ENCODE measurements at places on chromosomes 1 and 21. TPM values are rescaled to one million over a fixed set of nuclear protein-coding genes. Genes with fewer than 3 reads are reported as not detected.

- no peaks in the 10 kb centered on the region for H3K27me3 ChIP-seq
- H3K36me3 ChIP-seq: no peaks in the 10 kb centered on the region
- no peak for DNase-seq
- peak overlapping the region; percentile 89 for H3K27ac ChIP-seq
- H3K4me1 ChIP-seq: no peaks in the 10 kb centered on the region
These were observed 6.3 kb downstream of the CDKN2C start for GRCh38 chr1:50976111-50976889.

GRCh38 chr1:235313262-235313661 lies 14.7 kb downstream of the ARID4B start:
- no peak for DNase-seq

DNA sequence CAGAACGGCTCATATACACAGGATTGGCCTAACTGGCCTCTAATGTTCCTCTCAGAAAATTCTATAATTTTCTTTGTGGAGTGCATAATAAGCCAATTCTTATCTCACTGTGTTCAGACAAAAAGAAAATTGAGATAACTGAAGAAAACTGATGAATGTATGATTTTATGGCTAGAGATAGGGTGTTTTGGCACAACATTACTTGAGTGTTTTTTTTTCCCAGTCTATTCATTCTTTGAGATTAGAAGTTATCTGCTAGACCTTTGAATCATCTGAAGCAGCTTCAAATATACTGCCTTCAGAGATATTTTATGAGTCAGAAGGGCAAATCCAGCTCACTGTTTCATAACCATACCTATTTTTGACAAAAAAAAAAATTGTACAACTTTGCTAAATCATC lies 85.6 kb downstream of the VAV3 start:
- H3K36me3 ChIP-seq: no peaks in the 10 kb centered on the region
- DNase-seq: no peak
- no peak overlapping the region for H3K27ac ChIP-seq
- no peak overlapping the region for H3K4me3 ChIP-seq
- peaks cover 4% of the 10 kb centered on the region for H3K4me1 ChIP-seq

DNA sequence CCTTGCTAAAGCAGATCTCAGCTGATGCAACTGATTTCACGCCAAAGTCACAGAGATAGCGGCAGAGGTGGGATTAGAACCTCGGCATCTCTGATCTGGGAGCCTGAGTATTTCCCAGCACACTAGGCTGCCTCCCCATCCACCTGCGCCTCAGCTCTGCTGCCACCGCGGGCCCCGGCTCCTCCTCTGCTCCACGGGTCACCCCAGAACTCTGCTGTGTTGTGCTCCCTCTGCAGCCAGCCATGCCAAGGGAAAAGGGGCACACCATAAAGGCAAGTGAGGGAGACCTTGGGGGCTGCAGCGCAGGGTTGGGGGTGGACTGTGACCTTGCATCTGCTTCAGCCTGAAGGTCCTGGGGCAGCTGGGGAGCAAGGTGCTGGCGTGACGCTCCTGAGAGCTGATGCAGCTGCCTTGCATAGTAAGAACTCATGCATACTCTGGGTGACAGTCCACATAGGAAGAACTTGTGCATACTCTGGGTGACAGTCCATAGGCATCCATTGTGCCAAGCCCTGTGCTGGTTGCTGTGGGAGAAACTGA lies 68.7 kb downstream of the MAN1C1 start:
- H3K36me3 ChIP-seq: no peaks in the 10 kb centered on the region
- no peak overlapping the region for H3K27ac ChIP-seq
- no peaks in the 10 kb centered on the region for H3K27me3 ChIP-seq
- H3K4me3 ChIP-seq: no peak overlapping the region
- no peaks in the 10 kb centered on the region for H3K4me1 ChIP-seq
- DNase-seq: no peak

GRCh38 chr1:42172381-42173133 lies 8.0 kb upstream of the GUCA2A start:
- DNase-seq: no peak
- H3K36me3 ChIP-seq: no peaks in the 10 kb centered on the region
- H3K4me1 ChIP-seq: peaks cover 9% of the 10 kb centered on the region
- H3K27me3 ChIP-seq: no peaks in the 10 kb centered on the region
- no peak overlapping the region for H3K27ac ChIP-seq

Gene LCE1F
- not detected for total RNA-seq

- H3K36me3 ChIP-seq: no peaks in the 10 kb centered on the region
- no peak for DNase-seq
- no peak overlapping the region for H3K4me3 ChIP-seq
- peaks cover 21% of the 10 kb centered on the region for H3K27me3 ChIP-seq
These were observed 2.9 kb upstream of the FOXO6 start for GRCh38 chr1:41358131-41359021.

Gene TFF2
- not detected for total RNA-seq

GRCh38 chr21:29245104-29245643 lies 53.5 kb upstream of the BACH1 start:
- DNase-seq: no peak
- no peak overlapping the region for H3K4me3 ChIP-seq
- no peaks in the 10 kb centered on the region for H3K36me3 ChIP-seq
- H3K27ac ChIP-seq: no peak overlapping the region
- peaks cover 9% of the 10 kb centered on the region for H3K4me1 ChIP-seq

- no peak overlapping the region for H3K4me3 ChIP-seq
- no peaks in the 10 kb centered on the region for H3K4me1 ChIP-seq
- no peak overlapping the region for H3K27ac ChIP-seq
- H3K27me3 ChIP-seq: peaks cover 5% of the 10 kb centered on the region
These were observed 28.7 kb downstream of the PADI3 start for GRCh38 chr1:17277511-17278159.

Gene ADGRL4
- total RNA-seq: 19.0 TPM

DNA sequence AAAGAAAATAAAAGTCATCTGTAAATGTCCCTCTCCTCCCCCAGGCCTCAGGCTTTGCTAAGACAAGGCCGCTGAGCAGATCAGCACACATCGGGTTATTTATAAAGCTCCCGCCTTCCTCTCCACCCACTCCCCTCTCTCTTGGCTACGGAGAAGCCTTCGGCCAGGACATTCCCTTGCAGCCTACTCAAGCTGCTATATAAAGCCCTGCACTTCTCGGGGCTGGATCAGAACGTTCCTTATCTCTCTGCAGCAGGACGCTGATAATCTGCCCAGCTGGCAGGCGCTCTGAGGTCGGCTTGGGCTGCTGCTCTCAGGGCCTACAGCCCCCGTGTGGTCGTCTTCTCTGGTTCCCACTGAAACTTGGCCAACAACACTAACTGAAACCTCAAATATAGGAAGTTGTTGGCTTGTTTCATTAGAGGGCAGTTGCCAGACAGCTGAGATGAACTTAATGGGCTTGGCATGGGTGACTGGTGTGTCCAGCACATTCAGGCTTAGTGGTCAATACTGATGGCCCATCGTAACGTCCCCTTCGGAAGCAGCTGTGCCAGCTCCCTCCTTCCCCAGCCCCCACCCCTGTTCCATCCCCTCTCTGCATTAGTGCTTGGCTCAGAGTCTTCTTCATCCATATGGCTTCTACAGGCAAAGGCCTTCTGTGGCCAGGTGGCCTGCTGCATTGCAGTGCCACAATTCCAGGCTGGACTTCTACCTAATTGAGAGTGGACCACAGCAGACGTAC lies 64.6 kb downstream of the IER5 start:
- H3K4me1 ChIP-seq: peaks cover 24% of the 10 kb centered on the region
- H3K4me3 ChIP-seq: no peak overlapping the region
- DNase-seq: peak; percentile 43
- no peaks in the 10 kb centered on the region for H3K36me3 ChIP-seq
- H3K27me3 ChIP-seq: no peaks in the 10 kb centered on the region

- peaks cover 9% of the 10 kb centered on the region for H3K4me1 ChIP-seq
- no peaks in the 10 kb centered on the region for H3K36me3 ChIP-seq
- H3K27me3 ChIP-seq: no peaks in the 10 kb centered on the region
- no peak overlapping the region for H3K27ac ChIP-seq
- H3K4me3 ChIP-seq: no peak overlapping the region
These were observed 2.5 kb downstream of the UCK2 start for GRCh38 chr1:165829888-165830287.

GRCh38 chr1:227174164-227174563 lies 144.1 kb downstream of the CDC42BPA start:
- H3K36me3 ChIP-seq: no peaks in the 10 kb centered on the region
- H3K4me3 ChIP-seq: no peak overlapping the region
- no peaks in the 10 kb centered on the region for H3K4me1 ChIP-seq
- H3K27ac ChIP-seq: no peak overlapping the region
- no peak for DNase-seq

- no peak overlapping the region for H3K27ac ChIP-seq
- no peaks in the 10 kb centered on the region for H3K4me1 ChIP-seq
- no peak for DNase-seq
- no peaks in the 10 kb centered on the region for H3K36me3 ChIP-seq
These were observed 4.1 kb downstream of the LRRIQ3 start for GRCh38 chr1:74193908-74194307.

Gene FMO2
- total RNA-seq: 31.5 TPM
